ENCODE measurements at places on chromosomes 5 and 9. TPM values are rescaled to one million over a fixed set of nuclear protein-coding genes. Genes with fewer than 3 reads are reported as not detected.

The MARCOL gene
- not detected for total RNA-seq

DNA sequence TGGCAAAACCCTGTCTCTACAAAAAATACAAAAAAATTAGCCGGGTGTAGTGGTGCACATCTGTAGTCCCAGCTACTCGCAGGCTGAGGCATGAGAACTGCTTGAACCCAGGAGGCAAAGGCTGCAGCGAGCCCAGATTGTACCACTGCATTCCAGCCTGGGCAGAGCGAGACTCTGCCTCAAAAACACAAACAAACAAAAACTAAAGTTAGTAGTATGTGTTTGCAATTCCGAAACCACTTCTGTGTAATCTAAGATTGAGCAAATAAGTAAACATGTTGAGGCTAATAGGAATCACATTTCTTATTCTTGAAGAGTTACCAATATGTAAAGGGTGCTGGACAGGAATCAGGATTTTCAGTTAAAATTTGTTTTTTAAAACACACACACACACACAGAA lies 70.0 kb upstream of the SUSD1 start:
- no peak for DNase-seq

DNA sequence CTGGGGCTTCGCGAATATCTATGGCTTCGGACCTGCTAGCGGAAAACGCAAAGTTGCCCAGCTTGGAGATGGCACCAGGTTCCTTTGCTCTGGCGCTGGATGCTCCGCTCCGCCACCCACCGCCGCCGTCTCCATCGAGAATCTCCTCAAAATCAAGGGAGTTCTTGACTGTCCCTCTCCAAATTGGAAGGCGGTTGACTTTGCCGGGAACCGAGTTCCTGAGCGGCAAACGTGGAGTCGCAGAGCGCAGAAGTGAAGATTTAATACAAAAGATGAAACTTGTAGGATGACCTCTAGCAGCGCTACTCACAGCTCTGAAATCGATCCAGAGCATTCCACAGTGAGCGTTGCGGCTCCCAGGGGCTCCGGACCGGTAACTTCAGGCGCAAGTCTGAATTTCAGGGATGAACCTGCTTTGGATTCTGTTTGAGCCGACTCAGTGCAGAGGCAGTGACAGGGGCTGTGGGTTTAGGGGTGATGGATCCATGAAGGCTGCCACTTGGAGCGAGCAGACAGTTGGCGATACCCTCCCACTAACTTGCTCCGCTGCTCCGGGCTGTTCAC lies 1641.5 kb upstream of the C9orf72 start:
- no peak for DNase-seq

The INPP5E gene
- 13.8 TPM for total RNA-seq

GRCh38 chr9:36436909-36437308 lies 36.8 kb upstream of the RNF38 start:
- DNase-seq: no peak

The PITX1 gene
- total RNA-seq: 6.3 TPM

GRCh38 chr9:81113453-81114124 lies 575.8 kb downstream of the TLE1 start:
- no peak for DNase-seq

DNA sequence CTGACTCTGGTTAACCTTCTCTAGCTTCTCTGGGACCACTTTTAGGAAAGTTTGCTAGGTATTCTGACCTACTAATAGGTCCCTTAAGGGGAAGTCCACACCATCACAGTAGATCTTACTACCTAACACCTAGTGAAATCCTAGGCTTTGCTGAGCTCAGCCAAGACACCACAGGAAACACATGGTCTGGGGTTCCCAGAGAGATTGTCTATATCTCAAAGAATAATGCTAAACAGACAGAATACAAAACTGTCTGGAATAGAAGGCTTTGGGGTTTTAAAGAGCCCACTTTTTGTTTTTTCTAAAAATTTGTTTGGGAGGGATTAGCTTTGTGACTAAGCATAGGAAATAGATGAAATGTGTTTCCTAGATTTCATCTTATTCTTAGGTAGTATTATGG lies 395.1 kb downstream of the ARHGEF28 start:
- no peak for DNase-seq

DNA sequence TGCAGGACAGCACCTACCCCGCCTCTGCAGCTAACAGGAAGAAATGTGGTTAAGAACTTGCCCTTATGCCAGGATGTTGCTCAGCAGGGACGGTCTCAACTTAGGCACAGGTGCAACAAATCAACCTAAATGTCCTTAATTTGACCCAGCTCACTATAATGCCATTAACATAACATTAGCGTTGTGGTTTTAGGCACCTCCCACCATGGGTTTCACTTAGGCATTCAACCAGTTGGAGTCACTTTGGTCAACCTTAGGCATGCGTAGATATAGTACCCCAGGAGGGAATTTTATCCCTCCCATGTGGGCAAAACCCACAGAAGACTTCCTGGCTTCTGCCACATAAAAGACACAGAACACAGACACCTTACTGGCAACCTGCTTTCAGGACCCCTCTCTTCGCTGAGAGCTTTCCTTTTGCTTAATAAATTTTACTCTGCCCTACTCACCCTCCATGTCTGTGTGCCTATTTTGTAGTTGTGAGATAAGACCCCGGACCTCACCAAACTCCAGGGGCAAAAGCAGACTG lies 8.7 kb upstream of the ERAP1 start:
- no peak for DNase-seq

DNA sequence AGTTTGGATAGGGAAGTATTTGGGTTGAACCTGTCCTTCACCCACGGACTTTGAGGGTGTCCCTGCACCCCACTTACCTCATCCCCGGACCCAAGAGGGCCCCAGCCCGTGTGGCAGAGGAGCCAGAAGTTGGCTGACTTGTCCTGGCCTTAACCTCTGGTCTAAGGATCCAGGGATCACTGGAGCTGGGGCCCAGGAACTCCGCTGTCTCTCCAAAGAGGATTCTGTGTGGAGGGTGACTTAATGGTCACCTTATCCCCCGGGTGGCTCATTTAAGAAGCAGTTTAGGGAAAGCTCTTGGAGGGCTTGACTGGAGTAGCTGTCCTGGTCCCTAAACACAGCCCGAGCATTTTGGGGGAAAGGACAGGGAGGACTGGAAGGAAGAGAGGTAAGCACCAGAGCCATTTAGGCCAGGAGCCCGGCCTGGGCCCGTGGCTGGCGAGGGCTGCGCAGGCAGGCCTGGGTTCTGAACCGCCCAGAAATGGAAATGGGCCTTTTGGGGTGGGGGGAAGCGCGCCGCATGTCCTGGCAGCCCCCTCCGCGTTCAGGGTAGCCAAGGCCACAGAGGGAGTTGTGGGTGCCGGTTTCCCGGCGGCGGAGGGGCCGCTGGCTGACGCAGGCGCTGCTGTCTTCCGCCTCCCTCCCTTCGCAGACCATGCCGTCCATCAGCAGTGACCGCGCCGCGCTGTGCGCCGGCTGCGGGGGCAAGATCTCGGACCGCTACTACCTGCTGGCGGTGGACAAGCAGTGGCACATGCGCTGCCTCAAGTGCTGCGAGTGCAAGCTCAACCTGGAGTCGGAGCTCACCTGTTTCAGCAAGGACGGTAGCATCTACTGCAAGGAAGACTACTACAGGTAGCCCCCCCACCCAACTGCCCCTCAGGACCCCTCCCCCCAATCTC lies 2.0 kb downstream of the LHX2 start:
- no peak for DNase-seq

GRCh38 chr5:117103703-117104102 lies 529.1 kb upstream of the SEMA6A start:
- DNase-seq: no peak

The PTGR1 gene
- total RNA-seq: 75.4 TPM

The CCDC180 gene
- total RNA-seq: 7.0 TPM

DNA sequence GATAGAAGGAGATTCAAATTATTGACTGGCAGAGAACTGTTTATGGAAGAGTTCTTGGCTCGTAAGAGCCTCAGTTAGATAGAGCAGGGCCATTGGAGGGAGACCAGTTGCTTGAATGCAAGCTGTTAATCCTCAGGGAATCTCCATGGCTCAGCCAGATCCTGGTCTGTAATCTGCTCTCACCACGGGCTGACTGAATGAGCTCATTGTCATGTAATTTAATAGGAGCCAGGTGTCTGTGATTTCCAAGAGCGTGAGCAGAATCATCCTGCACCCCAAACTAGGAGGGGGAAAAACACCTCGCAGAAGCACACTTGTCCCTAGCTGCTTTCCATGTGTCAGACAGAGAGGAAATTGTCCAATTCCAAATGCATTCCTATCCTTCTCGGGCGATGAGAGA lies 19.1 kb upstream of the KCNMB1 start:
- no peak for DNase-seq

DNA sequence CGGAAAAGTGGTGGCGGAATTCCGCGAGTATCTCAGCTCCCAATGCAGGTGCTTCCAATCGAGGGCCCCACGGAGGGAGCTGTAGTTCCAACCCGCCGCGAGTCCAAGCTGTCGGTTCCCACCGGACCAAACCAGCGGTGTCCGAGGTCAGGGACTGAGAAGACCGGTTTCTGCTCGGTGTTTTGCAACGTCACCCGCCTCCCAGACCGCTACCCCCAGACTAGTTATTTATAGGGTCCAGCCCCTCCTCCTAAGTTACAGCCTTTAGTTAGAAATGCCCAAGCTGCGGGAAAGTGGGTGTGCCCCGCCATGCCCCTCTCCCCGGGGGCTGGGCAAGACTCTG lies 677 bp upstream of the MYORG start:
- no peak for DNase-seq

The ITK gene
- not detected for total RNA-seq

GRCh38 chr5:17257705-17258273 lies 40.4 kb downstream of the BASP1 start:
- no peak for DNase-seq

- DNase-seq: no peak
Observed at GRCh38 chr9:95109456-95109855, 208.1 kb downstream of the FANCC start.

DNA sequence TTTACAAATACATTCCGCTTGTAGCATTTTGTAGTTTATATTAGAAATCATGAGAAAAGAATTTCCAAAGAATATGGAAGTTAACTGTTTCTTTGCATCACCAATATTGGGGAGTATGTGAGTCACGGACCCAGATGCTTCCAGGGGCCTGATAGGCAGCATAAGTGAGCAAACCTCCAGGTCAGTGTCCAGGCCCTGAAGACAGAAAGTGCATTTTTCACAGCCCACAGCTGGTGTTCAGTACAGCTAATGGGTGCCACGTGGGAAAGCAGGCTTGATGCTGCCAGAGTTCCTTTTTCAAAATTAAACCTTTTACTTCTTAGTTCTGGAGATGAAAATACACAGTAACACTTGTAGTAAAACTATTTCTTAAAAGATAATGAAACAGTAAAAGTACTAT lies 454.4 kb upstream of the ACTBL2 start:
- no peak for DNase-seq

The ANKRD33B gene
- 3.4 TPM for total RNA-seq

The SPDL1 gene
- 17.2 TPM for total RNA-seq

- no peak for DNase-seq
Observed at GRCh38 chr9:106321394-106322180, 541.4 kb upstream of the ZNF462 start.

GRCh38 chr5:74581988-74582365 lies 58.6 kb downstream of the ENC1 start:
- no peak for DNase-seq

DNA sequence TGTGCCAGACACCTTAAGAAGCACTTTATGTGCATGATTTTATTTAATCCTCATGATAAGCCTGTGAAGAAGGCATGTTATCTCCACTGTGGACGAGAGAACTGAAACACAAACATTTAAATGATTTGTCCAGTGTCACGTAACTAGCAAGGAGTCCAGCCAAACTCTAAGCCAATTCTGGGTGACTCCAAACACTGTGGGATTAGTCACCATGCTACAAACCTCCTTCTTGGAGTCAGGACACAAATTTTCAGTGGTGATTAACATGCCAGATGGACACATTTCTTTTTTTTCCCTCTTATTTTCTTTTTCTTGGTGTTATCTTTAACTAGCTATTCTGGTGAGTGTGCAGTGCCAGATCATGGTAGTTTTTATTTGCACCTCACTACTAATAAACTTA lies 316.8 kb downstream of the NDUFS4 start:
- DNase-seq: no peak

The DMRT3 gene
- total RNA-seq: 0.74 TPM

- no peak for DNase-seq
Observed at GRCh38 chr5:127988146-127988760, 95.3 kb upstream of the SLC12A2 start.

DNA sequence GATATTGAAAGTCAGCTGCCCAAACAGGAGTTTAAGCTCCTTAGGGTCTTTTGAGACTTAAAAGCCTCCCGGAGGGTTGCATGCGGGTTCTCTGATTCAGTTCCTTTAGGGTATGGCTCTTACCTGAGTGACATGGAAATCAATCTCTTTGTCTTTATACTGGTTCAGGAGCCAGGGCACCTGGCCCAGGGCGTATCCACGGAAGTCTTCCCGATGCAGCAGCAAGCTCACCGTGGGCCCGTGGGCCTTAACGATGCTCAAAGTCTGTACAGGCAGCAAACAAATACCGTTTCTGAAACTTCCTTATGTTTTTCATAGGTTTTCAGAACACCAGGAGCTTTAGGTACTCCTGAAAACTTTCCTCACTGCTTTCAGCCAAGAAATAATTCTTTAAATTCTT lies 13.2 kb downstream of the MROH2B start:
- no peak for DNase-seq

GRCh38 chr5:170439223-170439943 lies 50.2 kb upstream of the KCNMB1 start:
- peak; percentile 52 for DNase-seq

- DNase-seq: no peak
Observed at GRCh38 chr9:81389569-81389993, 299.8 kb downstream of the TLE1 start.

GRCh38 chr5:83492331-83492730 lies 20.8 kb downstream of the VCAN start:
- DNase-seq: no peak

GRCh38 chr5:2378976-2379375 lies 372.5 kb downstream of the IRX2 start:
- no peak for DNase-seq

- no peak for DNase-seq
Observed at GRCh38 chr9:32072570-32072969, 311.9 kb upstream of the ACO1 start.

The POLR1E gene
- total RNA-seq: 16.3 TPM

- DNase-seq: no peak
Observed at GRCh38 chr5:62312674-62313073, 6.7 kb downstream of the KIF2A start.

DNA sequence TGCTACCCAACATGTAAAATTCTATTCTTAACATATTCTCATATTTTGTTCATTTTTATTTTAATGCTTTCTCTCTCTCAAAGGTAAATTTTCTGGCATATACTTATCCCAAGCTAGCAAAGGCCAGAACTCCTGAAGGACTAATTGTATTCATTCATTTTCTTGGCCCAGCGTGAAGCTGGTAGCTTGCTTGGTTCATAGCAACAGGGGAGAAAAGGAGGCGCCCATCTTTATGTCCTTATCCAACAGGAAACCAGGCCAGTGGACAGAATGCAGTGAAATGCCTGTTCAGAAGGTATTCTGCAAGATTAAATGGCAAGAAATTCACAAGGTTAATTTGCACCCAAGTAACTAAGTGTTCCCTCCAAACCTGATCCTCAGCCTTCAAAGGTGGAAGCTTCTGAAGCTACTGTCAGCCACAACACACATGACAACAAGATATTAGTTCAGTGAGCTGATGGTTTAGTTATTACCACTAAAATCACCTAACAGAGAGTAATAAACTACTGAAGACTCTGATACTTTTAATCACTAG lies 5.6 kb downstream of the EFNA5 start:
- DNase-seq: no peak

GRCh38 chr5:139954462-139954861 lies 88.6 kb downstream of the NRG2 start:
- DNase-seq: no peak

Data from type B pancreatic cell (in vitro differentiated cells).